Inflammatory macrophage treated with lipopolysaccharide for 1 hour (primary cell): ENCODE measurements at places on chromosomes 3 and 15.

- DNase-seq: no peak
These were observed 61.2 kb upstream of the XRN1 start for GRCh38 chr3:142509079-142509478.

- DNase-seq: no peak
These were observed 1.3 kb downstream of the NEIL1 start for GRCh38 chr15:75348034-75348561.

DNA sequence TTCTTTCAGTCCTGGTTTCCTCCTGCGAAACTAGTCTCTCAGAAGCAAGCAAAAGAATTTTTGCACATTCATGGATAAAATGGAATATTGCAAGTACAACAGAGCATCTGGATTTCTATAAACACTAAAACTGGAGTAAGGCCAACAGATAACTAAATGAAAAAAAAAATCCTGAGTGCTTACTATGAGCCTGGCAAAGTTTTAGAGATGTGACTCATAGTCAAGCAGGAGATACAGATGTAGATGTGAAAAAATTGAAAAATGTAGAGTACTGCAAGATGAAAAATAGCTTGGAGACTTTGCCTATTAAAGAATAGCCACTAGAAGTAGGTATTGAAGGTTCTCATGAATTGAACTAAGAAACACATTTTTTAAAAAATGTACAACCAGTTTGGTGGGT lies 397.4 kb downstream of the OTOL1 start:
- DNase-seq: no peak

GRCh38 chr15:72179950-72180581 lies 17.5 kb downstream of the GRAMD2A start:
- no peak for DNase-seq

DNA sequence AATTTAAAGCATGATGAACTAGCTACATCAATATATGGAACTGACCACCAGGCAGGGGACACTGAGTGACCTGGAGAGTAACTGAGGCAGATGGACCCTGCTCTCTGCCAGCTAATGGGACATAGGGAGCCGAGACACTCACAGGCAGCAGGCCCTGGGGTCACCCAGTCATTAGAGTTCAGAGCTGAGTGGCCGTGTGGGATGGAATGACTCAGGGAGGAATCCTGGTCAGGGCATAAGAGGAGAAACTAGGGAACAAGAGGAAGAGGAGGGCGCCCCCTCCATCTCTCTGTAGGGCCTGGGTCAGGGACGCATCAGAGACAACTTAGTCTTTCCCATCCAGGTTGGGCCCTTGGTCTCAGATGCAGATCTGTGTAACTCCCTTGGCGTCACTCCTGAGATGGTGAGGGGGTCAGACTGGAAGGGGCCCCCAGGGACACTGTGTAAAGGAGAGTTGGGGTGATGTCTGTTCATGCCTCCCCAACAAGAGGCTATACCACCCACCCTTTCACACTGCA lies 39.8 kb downstream of the CCDC12 start:
- peak; percentile 70 for DNase-seq

DNA sequence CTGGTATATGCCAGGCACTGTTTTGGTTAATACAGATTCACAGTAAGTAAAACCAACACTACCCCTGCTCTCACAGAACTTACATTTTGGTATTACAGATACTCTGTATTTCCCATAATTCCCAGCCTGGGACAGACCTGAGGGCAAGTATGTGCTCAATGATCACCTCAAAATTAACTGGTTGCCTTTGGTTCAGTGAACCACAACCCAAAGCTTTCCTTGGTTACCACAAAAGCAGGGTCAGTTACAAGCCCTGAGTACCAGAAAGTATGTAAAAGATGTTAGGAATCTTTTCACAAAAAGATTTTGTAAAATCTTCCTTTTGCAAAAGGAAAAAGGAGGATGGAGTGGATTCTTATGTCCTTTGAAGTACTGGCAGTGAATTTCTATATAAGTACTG lies 72.2 kb upstream of the GUCA1C start:
- DNase-seq: no peak

GRCh38 chr3:127560051-127560787 lies 30.3 kb downstream of the TPRA1 start:
- DNase-seq: no peak

DNA sequence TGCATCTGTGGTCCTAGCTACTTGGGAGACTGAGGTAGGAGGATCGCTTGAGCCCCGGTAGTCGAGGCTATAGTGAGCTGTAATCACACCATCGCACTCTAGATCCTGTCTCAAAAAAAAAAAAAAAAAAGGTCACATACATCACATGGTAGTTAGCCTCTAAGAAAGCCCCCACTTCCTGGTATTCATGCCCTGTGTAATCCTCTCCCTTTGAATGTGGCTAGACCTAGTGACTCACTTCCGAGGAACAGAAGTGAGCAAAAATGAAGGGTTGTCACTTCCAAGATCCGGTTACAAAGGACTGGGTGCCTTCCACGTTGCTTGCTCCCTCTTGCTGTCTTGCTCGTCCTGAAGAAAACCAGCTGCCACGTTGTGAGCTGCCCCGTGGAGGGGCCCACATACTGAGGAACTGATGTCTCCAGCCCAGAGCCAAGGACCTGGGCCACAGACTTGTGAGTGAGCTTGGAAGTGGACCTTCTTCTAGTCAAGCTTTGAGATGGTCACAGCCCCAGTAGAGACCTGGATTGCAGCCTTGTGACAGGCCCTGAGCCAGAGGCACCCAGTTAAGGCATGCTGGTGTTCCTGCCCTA lies 12.6 kb upstream of the LCTL start:
- DNase-seq: peak; percentile 90

GRCh38 chr3:62036726-62037125 lies 336.6 kb downstream of the FEZF2 start:
- DNase-seq: no peak

DNA sequence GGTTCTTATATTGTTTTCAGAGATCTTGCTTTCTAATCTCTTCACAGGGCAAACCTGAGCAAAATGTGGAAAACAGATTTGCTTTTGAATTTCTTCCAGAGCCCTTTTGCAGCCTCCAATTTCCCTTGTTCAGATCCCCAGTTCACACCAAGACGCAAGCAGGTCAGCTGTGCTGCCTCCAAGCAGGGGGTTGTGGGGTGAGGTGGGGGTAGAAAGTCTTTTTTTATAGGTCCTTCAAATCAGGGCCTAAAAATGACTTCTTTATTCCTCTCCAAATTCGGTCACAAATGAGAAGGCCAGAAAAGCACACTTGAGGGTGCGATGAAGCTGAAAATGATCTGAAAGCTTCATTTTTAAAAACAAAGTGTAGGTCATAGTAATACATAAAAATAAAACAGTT lies 26.3 kb upstream of the AVEN start:
- no peak for DNase-seq

GRCh38 chr15:58748852-58749531 lies 515 bp downstream of the ADAM10 start:
- DNase-seq: no peak

GRCh38 chr15:31357148-31357547 lies 30.5 kb downstream of the KLF13 start:
- no peak for DNase-seq

- peak; percentile 7 for DNase-seq
These were observed 35.1 kb upstream of the ZDHHC23 start for GRCh38 chr3:113912552-113913236.

- DNase-seq: no peak
These were observed 14.7 kb downstream of the FSIP1 start for GRCh38 chr15:39767921-39768320.

DNA sequence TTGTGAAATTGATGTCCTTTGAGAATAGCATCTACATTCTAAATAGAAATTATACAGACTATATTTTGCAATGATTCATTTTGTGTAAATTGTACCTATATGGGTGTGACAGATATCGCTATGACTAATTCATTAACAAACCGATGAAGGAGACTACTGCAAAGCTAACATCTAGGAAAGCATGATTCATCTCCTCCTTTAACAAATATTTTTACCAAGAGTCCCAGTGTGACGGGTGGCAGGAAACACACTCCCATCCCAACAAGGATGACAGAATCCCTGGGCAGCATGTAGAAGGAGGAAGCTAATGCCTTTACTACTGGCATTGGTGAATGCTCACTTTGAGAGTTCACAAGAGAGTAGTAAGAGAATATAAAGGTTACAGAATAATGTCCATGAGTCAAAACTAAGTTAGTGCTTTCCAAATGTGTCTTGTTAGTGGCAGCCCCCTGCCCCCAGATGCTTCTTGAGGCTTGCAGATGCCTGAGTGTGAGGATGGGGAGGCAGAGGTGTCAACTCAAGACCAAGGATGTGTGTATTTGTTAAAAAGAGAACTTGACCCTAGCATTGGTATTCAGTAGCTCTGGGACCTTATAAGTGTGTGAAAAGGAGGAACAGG lies 180.6 kb downstream of the FMN1 start:
- no peak for DNase-seq

- DNase-seq: no peak
These were observed 358.3 kb downstream of the SHQ1 start for GRCh38 chr3:72489901-72490300.

- DNase-seq: no peak
These were observed 33.4 kb upstream of the STRIT1 start for GRCh38 chr3:155326901-155327300.

- DNase-seq: no peak
These were observed 378.3 kb upstream of the RGMA start for GRCh38 chr15:93467337-93467736.

- no peak for DNase-seq
These were observed 33.5 kb downstream of the NEDD4 start for GRCh38 chr15:55959744-55960447.

GRCh38 chr3:195263925-195264600 lies 6.9 kb downstream of the XXYLT1 start:
- DNase-seq: no peak

- DNase-seq: peak; percentile 71
These were observed 11.3 kb downstream of the XXYLT1 start for GRCh38 chr3:195259475-195260279.

DNA sequence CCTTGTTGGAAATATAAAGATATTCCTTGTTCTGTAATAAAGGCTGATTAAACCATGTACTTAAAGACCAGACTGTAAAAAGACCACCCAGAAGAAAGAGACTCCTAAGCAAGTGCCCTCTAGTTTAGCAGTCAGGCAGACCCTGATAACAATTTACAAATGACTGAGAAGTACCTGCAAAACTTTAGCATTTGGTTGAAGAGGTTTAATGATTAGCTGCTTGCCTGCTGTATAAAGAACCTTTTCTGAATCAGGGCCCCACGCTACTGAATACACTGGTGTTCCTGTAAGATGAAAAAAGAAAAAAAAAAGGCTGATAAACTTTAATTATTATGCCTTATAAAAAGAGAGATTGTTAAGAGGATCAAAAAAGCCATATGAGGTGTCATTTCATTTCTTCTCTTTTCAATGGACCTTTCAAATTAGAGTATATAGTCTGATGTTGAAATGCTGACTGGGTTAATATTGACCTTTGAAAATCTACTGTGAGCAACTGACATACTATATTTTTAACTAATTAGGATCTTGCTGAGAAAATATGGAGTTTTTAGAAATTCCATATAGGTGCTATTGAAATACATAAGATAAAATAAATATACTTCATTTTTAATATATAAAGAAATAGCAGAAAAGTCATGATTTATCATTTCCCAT lies 33.0 kb downstream of the IFT80 start:
- no peak for DNase-seq

GRCh38 chr3:160538895-160539294 lies 26.5 kb downstream of the KPNA4 start:
- DNase-seq: no peak

- DNase-seq: no peak
These were observed 309.7 kb upstream of the RBMS3 start for GRCh38 chr3:28971156-28971555.

- peak; percentile 56 for DNase-seq
These were observed 86.6 kb downstream of the CHRD start for GRCh38 chr3:184466413-184466960.

DNA sequence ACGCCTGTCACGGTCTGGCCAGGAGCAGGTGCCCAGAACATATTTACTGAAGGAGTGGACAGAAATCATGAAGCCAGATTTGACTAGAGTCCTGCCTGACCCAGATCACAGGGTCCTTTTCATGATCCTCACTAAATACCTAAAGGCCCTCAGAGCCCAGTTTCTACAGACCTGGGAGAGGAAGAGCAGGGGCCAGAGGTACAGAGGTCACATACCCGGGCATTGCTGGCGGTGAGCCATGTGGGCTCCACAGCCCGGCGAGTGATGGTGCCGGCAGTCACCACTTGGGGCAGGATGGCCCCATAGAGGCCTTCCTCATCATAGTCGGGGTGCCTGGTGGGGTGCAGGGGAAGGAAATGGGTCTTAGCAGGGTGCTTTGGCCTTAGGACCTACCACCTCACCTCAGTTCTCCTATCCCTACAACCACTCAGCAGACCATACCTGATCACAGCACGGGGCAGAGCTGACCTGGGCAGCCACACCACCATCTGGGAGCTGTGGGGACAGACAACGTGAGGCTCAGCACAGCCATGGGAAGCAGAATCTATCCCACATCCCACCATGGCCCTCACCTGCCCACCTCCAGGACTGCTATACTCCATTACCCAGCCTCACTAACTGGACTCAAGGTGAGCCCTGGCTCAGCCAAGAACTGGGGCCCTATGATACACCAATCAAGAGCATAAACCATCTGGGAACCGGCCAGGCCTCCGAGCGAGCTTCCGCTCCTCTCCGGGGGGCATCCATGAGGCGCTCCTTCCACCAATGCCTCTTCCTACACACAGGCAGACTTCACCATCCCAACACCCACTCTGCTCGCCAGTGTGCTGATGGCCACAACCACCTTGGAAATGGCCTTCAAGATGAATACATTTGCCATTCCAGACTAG lies 12.9 kb downstream of the POLG start:
- no peak for DNase-seq

- DNase-seq: no peak
These were observed 67.8 kb upstream of the SEC61A1 start for GRCh38 chr3:127984241-127984975.

GRCh38 chr3:66910266-66911055 lies 87.6 kb upstream of the KBTBD8 start:
- no peak for DNase-seq

DNA sequence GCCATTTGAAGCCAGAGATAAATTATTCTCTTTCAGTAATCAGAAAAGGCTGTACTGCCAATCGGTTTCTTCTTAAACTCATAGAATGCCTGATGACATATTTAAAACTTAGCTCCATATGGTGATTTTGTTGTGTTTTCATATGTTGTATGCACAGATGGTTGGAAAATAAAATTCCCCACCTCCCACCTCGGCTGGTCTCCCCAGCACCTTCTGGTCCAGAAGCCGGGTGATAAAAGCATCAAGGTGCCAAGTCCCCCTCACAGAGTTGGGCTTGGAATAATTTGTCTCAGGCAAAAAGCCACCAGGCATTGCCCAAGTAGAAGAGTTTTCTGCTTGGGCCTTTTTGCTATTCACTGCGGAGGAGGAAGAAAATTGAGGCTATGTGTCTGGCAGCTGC lies 18.4 kb downstream of the LARS2 start:
- DNase-seq: no peak

DNA sequence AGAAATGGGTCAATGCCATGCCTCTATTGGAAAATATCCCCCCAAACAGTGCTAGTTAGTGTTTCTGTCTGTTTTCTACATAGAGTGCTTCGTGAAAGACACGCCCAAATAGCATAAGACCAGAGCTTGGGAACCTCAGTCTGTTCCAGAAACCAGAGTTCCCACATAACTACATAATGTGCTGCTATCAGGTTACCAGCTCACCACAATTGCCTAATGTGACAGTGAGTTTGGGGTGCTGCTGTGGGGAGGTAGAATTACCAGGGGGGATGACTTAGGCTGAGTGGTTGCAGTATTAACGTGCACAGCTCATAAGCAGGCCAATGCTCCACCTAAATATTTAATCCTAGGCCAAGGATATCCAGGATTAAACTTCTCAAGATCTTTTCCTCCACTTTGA lies 39.2 kb downstream of the DUT start:
- DNase-seq: no peak

- DNase-seq: no peak
These were observed 35.7 kb upstream of the DLG1 start for GRCh38 chr3:197333901-197334639.

- no peak for DNase-seq
These were observed 462.9 kb upstream of the KCNMB2 start for GRCh38 chr3:178073366-178073765.
